ENCODE measurements at places on chromosomes 3 and 15. TPM values are rescaled to one million over a fixed set of nuclear protein-coding genes. Genes with fewer than 3 reads are reported as not detected.
A peak's percentile ranks its signal among the peaks of the same experiment; 100 is the strongest.

DNA sequence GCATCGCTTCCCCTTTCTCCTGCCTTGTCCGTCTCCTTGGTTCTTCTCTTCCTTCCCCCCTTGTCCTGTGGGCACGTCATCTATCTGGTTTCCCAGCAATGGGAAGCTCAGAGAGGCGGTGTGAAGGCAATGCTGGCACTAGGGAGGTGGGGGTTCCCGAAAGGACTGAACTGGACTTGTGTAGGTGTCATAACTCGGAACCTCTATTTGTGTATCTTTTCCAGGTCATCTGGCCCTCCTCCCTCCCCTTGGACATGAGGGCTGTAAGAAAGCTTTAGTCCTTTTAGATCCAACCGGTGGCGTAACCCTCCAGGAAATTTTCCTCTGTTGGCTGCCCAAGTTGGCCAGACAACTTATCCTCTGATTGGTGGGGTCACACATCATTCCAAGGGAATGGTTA is 231.5 kb upstream of the TLE3 start:
- DNase-seq: no peak

GRCh38 chr3:172047567-172048115 is 8.3 kb downstream of the FNDC3B start:
- no peak for DNase-seq

TARS3 gene
- total RNA-seq: 16.5 TPM

CX3CR1 gene
- total RNA-seq: 0.24 TPM

- DNase-seq: no peak
Measured at GRCh38 chr3:69406163-69406562, 20.3 kb upstream of the FRMD4B start.

- DNase-seq: no peak
Measured at GRCh38 chr3:195071011-195071728, 199.8 kb downstream of the XXYLT1 start.

APOD gene
- not detected for total RNA-seq

DNA sequence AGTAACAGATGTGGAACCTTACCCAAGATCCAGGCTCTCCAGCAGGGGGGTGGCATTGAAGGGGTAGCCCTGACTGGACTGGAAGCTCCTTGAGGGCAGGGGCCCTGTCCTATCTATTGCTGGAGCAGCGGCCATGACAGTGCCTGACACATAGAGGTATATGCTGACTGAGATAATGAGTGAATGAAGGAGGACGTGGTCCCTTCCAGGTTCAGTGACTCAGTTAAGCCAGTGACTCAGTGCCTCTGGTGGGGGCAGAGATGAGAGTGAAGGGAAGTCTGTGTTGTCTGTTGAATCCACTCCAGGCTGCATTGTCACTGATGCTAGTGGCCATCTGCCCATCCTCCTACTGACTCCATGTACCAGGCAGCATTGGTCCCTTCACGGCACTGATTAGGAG is 13.0 kb upstream of the CTXND1 start:
- DNase-seq: no peak

GRCh38 chr3:109005443-109005842 is 51.8 kb upstream of the GUCA1C start:
- peak; percentile 4 for DNase-seq

HAUS2 gene
- 78.6 TPM for total RNA-seq

DNA sequence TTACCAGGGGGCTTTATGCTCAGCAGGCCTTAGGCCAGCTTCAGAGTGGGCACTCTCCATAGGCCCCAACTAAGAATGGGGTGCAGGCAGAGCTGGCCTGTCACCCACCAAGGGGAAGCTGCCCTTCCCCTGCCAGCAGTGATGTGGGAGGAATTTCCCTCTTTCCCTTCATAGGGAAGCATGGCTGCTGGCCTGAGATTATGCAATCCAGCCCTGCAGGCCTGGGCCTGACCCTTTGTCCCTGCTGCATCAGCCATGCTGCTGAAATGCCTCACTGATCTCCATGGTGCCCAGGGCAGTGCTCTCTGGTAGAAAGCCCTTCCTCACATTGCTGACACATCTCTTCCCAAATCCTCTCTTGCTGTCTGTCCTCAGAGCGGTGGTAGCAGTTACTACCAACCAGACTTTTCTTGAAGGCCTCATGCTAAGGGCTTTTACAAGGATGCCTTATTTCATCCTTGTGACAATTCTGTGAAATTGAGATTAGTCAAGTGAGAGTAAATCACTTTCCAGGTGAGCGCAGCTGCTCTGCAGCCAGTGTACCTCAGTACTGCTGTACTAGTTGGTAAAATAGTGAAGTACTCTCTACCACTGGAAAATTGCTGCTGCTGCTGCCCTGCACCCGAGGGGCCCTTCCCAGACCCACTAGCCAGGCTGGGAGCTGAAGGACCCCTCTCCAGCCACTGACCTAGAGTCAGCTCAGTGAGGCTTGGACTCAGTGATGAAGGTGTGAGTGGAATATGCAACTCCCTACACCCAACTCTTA is 33.8 kb downstream of the MRAS start:
- no peak for DNase-seq

DNA sequence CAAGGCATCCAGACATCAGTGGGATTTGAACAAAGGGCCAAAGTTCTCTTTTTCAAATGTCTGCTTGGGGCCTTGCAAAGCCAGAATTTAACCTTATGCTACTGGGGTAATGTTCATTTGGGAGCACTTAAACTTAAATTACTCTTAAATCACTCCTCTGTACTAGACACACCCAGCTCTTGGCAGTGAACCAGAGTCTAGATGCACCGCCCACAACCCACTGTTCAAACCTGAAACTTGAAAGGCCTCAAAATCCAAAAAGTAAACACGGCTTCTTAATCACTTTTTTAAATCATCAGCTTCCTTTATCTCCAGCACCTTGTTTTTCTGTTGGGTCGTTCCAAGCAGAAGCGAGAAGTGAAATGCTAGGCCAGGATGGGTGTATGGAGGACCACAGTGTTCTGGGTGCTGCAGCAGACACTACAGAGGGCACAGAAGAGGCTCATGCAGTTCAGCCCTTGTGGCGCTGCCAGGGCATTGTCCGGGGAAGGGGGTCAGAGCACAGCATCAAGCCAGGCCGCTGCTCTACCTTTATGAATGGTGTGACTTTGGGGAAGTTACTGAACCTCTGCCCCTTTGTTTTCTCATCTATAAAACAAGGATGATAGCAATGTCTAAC is 28.8 kb downstream of the MECOM start:
- no peak for DNase-seq

GRCh38 chr3:174821477-174821876 is 37.7 kb upstream of the NAALADL2 start:
- DNase-seq: no peak

DNA sequence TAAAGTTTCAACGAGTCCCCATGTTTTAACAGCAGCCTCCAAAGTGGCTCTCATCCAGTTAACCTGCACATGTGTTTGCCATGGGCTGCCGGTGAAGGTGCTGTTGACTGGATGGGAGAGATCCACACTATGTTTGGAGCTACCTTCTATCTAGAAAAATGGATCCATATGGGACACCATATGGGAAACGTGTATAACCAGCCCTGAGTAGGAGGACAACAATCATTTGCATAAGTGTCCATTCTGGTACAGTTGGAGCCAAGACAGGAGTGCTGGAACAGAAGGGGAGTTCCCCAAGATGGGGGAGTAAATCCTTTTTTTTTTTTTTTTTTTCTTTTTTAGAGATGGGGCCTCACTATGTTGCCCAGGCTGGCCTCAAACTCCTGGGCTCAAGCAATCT is 36.6 kb downstream of the MKRN2 start:
- no peak for DNase-seq

DNA sequence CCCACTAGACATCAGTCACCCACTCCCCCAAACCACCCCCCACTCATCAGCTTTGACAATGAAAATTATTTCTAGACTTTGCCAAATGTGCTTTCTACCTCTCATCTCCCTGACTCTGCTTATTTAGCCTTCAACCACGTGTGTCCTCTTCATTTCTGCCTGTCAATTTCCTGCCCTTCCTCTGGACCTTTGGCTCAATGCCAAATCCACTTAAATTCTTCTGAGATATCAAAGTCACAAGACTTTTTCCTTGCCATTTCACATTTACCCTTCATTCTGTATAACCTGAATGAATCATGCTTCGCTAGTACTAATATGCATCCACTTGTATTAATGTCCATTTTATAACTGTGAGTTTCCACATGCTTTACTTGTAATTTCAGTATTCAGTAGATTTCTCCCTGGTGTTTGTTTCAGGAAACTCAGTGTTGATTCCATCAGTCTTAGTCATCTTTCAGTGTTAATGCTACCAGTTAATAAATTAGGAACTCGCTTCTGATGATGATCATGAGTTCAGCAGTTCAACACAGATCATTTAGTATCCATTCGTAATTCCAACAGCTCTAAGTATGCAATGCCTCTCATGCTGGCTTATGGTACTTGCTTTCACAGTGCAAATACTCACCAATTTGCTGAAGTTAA is 128.2 kb upstream of the OSTN start:
- no peak for DNase-seq

GRCh38 chr3:29070959-29071634 is 209.8 kb upstream of the RBMS3 start:
- no peak for DNase-seq

- no peak for DNase-seq
Measured at GRCh38 chr3:158837240-158837639, 35.4 kb downstream of the MFSD1 start.

GRCh38 chr3:87167628-87168456 is 59.3 kb upstream of the CHMP2B start:
- DNase-seq: peak; percentile 71

- DNase-seq: no peak
Measured at GRCh38 chr3:105953831-105954230, 85.0 kb upstream of the CBLB start.

FRMD5 gene
- 10.1 TPM for total RNA-seq

- no peak for DNase-seq
Measured at GRCh38 chr3:183809270-183809669, 16.1 kb downstream of the MAP6D1 start.

STT3B gene
- 139 TPM for total RNA-seq

DNA sequence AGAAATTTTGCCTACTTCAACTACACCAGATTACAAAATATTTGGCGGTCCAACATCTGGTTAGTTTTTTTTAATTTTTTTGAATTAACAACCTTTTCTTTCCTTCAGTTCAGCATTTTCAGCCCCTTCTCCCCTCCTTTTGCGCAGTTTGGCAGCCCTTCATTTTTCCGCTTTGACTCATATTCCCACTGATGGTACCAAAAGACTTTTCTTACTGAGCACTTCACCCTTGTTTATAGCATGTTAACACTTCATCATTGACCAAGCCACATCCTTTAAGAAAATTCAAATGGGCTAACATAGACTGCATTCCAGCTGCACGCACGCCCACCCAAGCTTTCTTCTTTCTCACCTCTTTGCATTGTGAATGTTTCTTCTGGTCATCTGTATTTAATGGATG is 49.7 kb downstream of the SEMA6D start:
- no peak for DNase-seq
